CD4-positive, alpha-beta T cell treated with Interleukin-12 subunit alpha and Interleukin-12 subunit beta, for 1 hour (primary cell): ENCODE measurements at places on chromosomes 2 and 18.

- peak; percentile 78 for DNase-seq
These were observed 1.4 kb downstream of the PSD4 start for GRCh38 chr2:113175042-113175628.

DNA sequence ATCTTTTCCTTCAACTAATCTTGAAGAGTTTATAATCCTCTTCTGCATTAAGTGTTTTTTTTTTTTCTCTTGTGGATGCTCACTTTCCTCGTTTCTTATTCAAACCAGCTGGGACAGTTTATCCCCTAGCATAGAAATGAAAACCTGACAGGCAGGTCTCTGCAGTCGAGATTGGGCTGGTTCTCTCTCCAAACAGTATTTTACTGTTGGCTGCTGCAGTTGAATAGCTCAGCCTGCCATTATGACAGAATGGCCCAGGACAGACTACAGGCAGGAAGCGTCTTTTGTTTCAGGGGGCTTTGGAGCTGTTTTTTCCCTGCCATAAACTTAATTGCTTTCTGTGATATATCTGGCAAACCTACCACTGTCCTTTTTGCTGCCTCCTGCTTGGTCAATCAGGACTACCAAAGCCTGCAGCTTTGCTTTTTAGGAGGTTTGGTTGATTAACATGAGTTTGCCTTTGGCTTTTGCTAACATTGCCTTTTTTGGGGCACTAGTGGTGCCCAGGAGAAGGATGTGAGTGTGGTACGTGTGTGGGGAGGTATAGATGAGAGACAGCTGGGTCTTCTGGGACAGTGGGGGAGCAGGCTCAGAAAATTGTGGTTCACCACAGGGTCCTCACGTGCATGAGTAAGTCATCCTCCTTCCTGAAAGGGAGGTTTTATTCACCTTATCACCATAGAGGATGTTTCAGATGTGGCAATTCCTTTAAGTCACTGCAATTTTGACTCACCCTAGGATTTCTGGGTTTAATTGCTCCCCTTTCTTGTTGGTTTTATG, 128.7 kb downstream of the LYPD6B start:
- peak; percentile 22 for DNase-seq

DNA sequence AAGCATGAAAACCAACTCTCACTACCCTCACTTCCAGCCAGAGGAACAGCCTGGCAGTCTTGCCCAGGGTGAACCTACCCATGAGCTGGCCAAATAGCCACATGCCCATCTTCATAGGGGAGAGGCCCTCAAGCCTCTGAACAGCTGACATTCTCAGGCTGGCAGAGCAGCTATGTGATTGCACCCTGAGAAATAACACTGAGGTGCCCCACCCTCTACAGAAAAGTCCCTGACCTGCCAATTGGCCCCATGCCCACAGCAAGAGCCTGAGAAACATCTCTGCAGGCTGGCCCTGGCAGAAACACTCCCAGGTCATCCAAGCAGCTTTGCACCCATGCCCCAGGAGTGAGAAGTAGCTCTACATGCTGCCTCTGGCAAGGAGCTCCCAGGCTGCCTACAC, 127.4 kb upstream of the OTX1 start:
- DNase-seq = no peak

DNA sequence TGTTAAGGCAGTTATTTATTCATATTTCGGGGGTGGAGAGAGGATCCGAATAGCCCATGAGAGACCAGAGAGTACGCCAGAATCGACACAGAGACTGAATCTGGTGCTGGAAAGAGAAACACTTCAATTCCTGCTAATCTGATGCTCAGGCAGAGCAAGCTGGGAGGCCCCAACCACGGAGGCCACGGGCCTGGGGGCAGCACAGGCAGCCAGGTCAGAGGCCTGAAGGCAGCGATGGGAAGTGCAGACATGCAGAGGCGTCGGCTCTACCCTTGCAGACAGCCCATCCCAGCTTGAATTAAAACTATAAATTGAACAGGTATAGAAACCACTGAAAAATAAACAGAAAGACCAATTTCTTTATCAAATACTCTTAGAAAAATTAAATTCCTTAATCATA, 50.6 kb downstream of the PXDN start:
- no peak for DNase-seq

- no peak for DNase-seq
These were observed 1.5 kb downstream of the IL36B start for GRCh38 chr2:113050921-113051895.

DNA sequence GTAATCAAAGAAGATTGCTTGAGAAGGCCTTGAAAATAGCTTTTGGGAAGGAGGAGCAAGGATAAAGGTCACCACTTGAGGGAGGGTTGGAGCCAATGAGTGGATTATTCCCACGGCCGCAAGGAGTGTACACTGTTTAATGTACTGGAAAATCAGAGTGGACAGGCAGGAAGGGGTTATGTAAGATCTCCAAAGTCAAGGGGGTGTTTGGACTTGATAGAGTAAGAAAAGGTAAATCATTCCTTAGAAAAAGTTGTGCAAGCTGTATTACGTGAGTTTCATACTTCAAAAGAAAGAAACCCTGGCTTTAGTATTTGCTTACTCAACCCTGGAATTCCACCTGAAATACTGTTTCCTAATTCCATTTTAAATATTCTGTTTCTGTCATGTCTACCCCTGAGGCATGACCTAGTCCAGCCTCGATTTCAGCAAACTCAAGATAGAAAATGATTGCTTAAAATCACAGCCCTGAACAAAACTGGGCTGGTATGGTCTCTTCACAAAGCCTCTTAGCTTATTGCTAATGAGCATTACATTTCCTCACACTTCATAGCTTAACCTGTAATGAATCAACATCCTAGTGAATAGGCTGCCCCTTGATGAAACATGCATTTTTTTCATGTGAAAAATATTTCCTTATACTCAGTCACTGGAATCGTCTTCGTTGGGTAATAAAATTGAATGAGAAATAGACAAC, 1.1 kb downstream of the MREG start:
- no peak for DNase-seq
